ENCODE measurements at places on chromosomes 1 and 21. TPM values are rescaled to one million over a fixed set of nuclear protein-coding genes. Genes with fewer than 3 reads are reported as not detected.

DNA sequence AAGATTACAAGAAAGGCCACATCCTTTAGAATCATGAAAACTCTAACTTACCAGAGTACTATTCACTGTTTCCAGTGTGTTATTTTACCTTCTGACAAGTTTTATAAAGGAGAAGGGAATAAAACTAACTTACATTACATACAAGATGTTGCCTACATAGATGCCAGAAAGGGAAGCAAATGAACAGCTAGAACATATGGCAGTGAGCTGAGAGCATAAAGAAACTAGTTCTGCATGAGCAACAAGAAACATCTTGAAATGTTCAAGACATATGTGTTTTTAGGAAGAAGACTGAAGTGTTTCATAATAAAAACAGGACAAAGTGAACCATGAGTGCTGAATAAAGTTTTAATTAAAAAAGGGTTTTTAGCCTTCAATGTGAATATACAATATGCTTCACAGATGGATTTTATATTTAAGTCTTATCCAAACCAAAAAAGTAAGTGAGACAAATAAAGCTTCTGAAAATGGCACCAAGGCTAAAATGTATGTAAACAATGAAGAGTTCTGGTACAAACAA, 39.4 kb downstream of the SLC5A9 start:
- no peak for DNase-seq

DNA sequence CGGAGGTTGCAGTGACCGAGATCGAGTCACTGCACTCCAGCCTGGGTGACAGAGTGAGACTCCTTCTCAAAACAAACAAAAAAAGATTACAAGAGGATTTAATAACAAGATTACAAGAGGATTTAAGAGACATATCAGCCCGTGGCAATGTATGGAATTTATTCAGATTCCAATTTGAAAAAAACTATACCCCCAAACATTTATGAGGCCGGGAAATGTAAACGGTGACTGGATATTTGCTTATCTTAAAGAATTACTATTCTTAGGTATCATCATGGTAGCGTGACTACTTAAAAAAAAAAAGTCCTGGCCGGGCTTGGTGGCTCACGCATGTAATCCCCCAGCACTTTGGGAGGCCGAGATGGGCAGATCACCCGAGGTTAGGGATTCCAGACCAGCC, 21.2 kb upstream of the ELK4 start:
- DNase-seq, result no peak

DNA sequence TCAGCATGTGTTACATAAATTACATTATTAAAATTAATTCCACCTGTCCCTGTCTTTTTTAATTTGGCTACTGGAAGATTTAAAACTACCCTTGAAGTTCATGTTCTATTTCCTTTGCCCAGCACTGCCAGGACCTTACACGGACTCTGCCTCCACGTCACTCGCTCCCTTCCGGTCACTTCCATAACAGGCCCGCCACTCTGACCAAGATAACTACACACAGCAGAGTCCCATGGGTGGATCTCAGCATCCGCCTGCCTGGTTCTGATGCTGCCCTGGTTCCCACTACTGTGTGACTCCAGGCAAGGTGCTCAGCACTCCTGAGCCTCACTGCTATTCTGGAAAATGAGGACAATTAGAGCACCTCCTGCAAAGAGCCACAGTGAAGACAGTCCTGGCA, 153.3 kb upstream of the ERG start:
- DNase-seq, result no peak

GRCh38 chr1:30748098-30748698, 9.4 kb downstream of the LAPTM5 start:
- no peak for DNase-seq

- no peak for DNase-seq
Observed at GRCh38 chr1:35475856-35476674, 81.1 kb downstream of the KIAA0319L start.

GRCh38 chr21:24424776-24425175, 1182.5 kb downstream of the MRPL39 start:
- DNase-seq, result no peak

GRCh38 chr1:39788426-39788757, 273 bp downstream of the BMP8B start:
- DNase-seq, result no peak

DNA sequence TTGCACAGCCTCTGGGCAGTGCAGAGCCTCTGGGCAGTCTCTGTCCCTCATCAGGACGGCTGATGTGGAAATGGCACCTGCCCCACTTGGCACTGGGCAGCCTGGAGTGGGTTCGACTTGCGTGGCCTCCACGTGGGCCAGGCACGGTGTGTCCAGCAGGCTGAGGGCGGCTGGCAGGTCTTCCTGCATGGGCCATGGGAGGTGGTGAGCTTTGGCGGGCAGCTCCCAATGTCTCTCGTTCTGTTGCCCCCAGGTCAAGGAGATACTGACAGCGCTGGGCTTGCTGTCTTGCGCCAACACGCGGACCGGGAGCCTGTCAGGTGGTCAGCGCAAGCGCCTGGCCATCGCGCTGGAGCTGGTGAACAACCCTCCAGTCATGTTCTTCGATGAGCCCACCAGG, 33.2 kb downstream of the TFF3 start:
- DNase-seq, result no peak

- DNase-seq, result peak; percentile 77
Observed at GRCh38 chr1:54124472-54124871, 28.3 kb downstream of the CDCP2 start.

The ARHGEF16 gene
- total RNA-seq, result 77.3 TPM

The FMO5 gene
- total RNA-seq, result 65.6 TPM

The LCE2D gene
- total RNA-seq, result not detected

The DSTYK gene
- total RNA-seq, result 5.7 TPM

The CBR1 gene
- total RNA-seq, result 81.6 TPM

The FAM72B gene
- 0.56 TPM for total RNA-seq

The APH1A gene
- 209 TPM for total RNA-seq

The KCNJ9 gene
- 0.11 TPM for total RNA-seq

The SRSF4 gene
- 90.3 TPM for total RNA-seq

The COL8A2 gene
- total RNA-seq, result 2.1 TPM

The EPS8L3 gene
- 290 TPM for total RNA-seq

Data from colonic mucosa (tissue), 4 donors.